Stimulated activated CD4-positive, alpha-beta T cell treated with anti-CD3 and anti-CD28 coated beads, TNF-alpha, amount 100 ng/mL, for 1 hour (primary cell): ENCODE measurements at places on chromosomes 5 and 9.

DNA sequence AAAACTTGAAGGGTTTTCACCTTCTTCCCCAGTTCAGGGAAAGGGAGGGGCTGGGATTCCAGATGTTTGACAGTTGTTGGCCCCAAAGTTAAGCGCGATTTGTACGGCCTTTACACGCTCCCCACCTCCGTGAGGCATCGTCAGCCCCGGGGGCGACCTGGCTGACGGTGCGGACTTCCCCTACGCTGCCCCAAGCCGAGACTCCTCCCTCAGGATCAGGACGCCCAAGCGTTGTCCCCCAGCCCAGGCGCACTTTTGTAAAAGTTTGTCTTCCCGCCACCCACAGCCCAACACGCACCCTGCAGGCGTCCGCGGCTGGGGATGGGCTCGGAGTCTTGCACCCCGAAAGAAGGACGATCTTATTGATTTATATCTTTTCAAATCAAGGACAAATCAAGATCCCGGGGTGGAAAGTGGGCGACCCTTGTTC lies 713 bp downstream of the MOB3B start:
- peak; percentile 18 for DNase-seq

DNA sequence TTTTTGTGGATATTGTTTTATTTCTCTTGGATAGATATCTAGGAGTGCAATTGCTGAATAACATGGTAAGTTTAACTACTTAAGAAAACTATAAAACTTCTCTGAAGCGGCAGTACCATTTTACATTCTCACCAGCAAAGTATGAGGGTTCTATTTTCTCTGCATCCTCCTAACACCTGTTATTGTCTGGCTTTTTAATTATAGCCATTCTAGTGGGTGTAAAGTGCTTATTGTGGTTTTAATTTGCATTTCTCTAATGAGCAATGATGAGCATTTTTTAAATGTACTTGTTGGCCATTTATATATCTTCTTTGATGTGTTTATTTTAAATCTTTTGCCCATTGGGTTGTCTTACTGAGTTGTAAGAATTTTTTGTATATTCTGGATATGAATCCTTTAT lies 28.7 kb downstream of the SMIM32 start:
- no peak for DNase-seq

GRCh38 chr5:43244823-43245565 lies 53.0 kb downstream of the NIM1K start:
- no peak for DNase-seq

DNA sequence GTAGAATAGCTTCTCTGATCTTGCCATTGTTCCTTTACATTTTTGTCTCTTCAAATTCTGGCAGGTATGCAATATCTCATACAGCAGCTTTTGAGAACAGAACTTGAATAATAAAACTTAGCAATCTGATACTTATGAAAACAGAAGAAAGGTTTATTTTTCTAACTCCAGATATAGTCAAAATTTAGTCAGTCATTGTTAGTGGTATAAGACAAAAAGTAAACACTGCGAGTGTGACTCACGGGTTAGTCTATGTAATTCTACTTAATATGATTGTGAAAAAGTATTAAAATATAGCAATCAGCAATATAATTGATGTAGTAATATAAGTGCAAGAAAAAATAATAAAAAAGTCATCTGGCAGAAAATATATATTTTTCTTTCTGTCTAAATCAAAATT lies 910.4 kb downstream of the DNAH5 start:
- DNase-seq: no peak

DNA sequence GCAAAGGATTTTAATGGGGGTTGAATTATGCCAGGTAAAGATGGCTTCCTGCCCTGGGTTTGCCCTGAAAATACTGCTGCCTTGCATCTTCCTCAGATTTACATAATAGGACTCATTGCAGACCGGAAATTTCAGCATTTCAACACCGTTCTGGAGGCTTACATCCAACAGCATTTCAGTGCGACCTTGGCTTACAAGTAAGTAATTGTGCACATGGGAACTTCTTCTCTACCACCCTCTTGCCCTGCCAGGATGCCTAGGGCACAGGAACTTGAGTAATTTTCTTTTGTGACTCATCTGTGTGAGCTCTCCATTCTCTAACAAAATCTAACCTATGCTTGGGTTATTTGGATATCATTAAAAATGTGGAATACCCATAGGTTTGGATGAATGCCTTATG lies 80.2 kb downstream of the DOCK2 start:
- DNase-seq: no peak

GRCh38 chr5:53613536-53613935 lies 53.1 kb downstream of the NDUFS4 start:
- DNase-seq: no peak

DNA sequence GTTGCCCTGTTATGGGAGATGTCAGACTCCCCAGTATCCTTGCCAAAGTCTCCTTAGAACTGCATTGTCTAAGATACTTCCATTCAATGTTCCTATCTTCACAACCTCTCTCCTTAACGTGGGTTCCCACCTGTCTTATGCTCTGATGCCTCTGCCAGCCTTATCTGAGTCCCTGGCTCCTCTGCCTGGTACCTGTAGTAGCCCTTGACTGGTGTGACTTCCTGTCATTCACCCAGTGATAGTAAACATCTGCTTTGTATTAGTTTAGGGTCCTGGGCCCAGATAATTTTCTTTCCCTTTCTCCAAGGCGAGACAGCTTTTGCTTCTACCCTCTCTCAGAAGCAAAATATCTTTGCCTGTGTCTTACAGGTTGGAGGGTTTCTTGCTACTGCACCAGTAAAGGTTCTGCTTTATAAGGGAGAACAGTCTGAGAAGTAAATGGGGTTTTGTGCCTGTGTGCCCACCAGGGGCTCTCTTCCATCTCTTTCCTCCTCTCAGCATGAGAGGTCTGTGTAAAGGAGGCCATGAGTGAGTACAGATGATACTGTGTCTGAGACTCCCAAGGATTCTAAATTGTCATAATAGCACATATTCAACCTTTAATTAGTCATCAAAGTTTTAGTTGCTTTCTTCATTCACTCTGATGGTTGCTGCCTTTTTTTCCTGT lies 220.8 kb downstream of the PRR16 start:
- DNase-seq: no peak

DNA sequence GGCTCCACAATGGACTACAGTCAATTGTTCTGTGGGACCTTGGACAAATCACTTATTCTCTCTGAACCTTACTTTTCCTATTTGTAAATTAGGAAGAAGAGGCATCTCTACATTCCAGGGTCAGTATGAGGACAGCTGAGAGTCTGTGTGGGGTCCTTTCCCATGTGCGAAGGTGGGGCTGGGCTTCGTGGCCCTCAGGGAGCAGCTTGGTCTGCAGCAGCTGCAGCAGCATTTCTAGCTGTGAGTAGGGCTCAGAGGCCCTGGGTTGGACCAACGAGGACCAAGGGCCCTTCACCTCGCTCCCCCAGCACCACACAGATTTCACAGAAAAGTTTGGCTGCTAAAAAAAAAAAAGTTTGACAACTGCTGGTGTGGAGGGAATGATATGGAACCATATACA lies 9.4 kb upstream of the DDX41 start:
- DNase-seq: no peak

DNA sequence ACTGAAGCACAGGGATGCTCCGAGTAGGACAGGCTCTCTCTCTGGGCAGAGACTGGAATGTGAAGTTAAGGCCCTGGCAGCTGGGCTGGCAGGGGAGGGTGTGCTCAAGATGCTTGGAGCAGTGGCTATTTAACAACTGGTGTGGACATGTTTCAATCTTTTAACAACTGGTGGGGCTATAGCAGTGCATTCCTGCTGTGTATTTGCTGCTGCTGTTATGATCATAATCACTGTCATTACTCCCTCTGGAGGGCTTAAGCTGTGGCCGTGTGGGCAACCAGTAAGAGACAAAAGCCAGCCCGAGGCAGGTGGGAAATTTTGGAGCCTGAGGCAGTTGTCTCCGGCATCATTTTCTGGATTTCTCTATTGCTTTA lies 33.3 kb upstream of the PTGS1 start:
- no peak for DNase-seq

GRCh38 chr5:167767795-167768194 lies 523.6 kb upstream of the WWC1 start:
- DNase-seq: no peak

GRCh38 chr9:137218754-137219271 lies 3.2 kb downstream of the RNF208 start:
- no peak for DNase-seq

- no peak for DNase-seq
Observed at GRCh38 chr9:108259917-108260675, 595.7 kb downstream of the ACTL7B start.

- DNase-seq: no peak
Observed at GRCh38 chr9:86767373-86767772, 179.9 kb downstream of the GAS1 start.

DNA sequence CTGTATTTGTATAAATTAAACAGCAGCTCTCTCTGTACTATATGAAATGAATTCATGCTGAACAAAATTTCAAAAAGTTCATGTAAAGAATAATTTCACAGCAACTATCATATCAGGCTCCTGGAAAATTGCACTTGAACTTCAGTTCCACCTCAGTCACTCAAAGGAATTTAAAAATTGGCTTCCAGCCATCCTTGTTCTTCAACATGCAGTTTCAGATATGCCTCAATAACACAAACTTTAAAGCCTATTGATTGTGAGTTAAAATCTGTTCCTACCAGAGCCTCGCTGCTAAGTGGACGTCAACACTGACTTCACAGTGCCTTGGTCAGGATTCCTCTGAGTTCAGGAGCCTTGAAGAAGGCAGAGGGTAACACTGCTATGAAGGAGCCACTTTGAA lies 418.7 kb upstream of the WWC1 start:
- DNase-seq: no peak

DNA sequence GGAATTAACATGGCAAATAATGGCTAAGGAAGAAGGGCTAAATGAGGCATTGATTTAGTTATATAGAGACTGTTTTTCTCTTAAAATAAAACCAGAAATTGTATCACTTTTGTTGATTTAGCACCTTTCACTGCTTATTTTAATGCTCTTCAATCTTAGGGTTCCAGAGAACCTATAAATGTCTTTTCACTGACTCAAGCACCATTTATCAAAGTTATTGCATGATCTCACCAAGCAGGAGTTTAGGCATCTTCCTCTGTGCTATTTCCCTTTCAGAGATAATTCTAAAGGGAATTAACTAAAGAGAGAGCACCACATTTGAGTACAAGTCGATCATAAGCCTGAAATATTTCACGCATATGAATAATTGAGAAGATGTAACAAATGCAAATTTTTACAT lies 357.1 kb downstream of the CDH18 start:
- no peak for DNase-seq

- no peak for DNase-seq
Observed at GRCh38 chr5:19608444-19609002, 379.5 kb downstream of the CDH18 start.

GRCh38 chr5:66849803-66850202 lies 253.6 kb downstream of the MAST4 start:
- DNase-seq: no peak

DNA sequence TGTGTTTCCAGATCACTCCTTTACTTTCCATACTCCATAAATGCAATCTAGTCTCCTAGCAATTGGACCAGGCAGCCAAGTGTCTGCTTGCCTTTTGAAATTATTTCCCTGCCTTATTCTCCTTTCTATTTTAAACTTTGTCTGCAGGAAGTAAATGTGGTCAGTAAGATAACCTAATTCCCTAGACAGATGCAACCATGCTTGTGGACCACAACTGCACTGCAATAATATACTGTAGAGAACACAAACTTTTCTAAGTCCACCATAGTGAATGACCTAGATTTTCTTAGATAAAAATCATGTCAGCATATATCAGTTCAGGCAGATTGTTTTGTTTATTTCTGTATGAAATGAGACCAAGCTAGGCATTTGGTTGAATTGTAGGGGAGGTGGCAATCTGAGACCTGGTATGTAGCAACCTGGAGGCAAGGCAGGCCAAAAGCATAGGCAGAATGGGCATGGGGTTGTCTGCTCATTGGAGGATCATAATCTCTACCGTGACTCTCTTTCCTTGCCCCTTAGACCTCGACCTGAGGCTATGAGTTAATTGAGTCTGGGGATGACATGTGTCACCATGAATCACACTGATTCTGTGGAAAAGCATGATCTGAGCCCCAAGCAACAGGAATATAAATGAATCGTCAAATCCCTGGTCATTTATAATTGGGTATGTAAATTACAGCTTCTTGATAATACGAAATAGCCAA lies 20.7 kb downstream of the ACTL7B start:
- no peak for DNase-seq

DNA sequence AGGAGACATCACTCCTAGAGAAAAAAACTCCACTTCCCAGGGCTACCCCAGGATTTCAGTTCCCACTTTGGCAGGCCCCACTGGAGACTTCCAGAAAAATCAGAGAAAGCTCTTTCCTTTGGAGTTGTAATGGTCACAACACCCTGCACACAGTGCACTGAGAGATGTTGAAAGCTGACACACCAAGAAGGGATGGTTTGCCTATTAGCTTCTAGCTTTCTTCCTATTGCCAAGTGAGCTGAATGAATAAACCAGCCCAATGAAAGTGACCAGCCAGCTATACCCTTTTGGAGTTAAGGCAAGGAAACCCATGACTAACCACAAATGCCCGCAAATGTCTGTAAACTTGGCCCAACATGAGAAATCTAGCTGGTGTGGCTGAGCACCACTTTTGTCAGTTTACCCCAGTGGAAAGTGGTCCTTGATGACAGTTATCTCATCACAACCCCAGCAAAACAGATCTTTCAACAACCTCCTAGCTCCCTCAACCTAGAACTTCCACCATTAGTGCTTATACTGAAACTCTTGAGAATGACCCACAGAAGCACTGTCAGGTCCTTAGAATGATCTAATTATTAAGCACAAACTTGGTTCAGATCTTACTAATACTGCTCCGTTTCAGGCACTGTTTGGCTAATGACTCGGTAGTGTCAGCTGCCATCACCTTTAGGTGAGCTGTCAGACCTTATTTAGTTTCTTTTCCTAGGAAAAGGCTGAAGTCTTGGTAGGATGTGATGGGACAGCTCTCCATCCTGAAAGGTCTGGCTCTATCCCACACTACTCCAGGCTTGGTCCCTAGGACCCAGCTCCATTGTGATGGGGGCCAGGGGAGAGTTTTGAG lies 11.2 kb downstream of the IRF1 start:
- no peak for DNase-seq

DNA sequence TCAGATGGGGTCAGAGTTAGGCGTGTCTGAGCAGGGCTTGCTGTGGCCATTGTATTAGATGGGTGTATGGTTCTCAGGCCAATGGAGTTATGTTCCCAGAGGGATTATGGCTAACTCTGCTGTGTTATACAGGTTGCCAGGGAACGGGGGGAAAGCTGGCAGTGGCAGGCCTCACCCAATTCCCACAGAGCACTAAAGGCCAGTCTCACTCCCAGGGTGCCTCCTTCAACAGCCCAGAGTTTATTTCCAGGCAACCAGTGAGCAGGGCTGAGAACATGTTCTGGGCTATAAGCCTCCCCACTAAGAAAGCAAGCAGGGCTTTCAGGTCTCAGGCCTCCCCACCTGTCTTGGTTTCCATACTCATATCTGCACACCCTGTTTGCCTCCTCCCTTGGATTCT lies 597.9 kb downstream of the ZNF608 start:
- DNase-seq: no peak
